Kidney (tissue), 22 donors: ENCODE measurements at places on chromosomes 6 and 20.

DNA sequence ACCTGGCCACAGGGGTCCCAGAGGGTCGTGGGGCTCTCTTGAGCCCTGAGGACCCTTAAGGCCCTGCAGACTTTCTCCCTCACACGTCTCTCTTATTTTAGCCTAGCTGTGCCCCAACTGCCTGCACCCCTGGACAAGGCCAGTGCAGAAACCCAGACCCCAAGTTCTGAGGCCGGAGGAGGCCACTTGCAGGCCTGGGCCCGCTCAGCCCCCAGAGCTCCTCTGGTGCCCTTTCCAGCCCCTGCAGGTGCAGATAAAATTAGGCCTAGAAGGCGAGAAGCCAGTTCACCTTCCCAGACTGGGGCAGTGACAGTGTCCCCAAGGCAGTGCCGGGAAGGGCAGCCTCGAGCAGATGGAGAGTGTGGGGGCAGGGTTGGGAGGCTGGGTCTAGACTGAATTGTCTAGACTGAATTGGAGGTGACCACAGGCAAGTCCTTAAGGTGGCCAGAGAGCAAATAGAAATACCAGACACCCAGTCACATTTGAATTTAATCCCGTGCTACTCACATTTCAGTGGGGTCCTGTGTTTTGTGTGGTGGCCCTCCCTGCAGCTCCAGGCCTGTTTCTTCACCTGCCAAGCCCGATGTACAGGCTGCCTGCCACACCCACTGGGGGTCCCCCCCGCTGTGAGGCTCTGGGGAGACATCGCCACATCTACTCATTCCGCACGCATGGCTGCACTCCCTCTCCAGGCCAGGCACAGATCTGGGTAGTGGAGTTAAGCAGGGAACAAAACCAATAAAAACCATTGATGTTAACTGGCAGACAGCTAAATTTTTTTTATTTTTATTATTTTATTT, 8.6 kb upstream of the IP6K3 start:
- DNase-seq, result no peak

DNA sequence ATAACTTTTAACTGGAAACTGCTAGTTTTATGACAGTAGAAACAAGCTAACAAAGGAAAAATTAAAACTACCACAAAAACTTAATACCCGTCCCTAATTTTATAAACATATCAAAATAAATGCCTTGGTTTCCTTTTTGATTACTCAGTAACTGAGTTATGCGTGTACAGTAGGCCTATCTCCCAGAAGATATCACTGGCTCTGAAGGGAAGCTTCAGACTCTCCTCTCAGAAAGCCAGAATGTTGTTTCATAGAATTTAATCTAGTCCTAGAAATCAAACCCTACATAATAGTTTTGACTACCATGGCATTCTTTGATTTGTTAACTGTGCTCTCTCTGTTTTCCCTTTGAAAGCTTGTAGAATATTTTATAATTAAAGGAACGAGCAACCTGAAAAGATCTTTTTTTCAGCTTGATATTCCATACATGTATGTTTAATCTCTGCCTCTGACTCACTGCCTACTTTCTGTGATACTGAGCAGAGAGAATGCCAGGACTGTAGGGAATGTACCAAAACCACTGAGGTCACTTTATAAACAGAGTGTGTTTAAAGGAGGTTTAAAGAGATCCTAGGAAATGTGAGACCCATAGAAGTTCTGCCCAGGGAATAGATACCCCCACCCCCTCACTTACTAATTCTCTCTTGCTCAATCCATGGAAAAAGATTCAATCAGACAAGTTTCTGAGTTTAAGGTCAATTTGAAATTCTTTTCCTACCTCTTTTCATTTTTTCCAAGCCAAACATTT, 311.5 kb downstream of the HDGFL1 start:
- DNase-seq, result no peak

DNA sequence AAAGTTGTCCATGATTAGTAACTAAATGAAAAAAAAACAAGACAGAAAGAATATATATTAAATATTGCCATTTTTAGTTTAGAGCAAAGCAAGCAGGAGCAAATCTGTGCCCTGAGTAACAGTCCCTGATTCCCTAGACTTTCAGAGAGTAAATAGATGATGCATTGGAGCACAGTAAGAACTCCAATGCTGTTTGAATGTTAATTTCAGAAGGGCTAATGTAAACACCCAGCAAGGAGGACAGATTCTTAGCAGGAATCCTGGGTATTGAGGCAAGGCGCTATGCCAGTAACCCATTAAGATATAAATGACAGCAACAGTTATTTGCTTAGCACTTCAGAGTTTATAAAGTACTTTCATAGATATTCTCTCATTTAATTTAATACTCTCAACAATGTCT, 15.6 kb upstream of the NRSN1 start:
- no peak for DNase-seq

DNA sequence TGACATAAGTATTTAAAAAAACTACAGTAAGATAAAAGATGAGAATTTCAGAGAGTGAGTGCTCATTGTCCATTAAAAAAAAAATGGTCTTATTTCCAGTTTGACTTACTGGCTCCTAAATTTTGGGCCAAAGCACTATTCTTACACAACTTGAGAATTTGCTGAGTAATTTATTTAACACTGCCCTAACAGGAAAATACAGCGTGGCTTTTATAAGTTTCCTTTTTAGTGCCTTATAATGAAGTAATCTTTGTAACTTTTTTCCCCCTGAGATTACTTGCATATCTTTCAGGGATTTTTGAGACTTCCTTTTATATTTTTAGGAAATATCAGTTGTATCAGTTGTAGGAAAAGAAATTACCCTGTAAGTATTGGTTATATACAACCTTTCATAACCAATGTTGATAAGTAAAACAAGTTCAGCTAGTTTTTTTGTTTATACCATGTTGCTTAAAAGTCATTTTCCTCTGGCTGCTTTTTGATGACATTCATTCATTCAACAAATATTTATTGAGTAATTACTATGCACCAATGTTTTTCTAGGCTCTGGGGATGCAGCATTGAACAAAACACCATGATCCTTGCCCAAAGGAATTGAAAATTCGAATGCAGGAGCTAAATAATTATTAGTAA, 106.4 kb upstream of the SGK1 start:
- DNase-seq, result no peak

GRCh38 chr6:151551223-151551857, 57.5 kb downstream of the CCDC170 start:
- DNase-seq, result no peak

GRCh38 chr6:75167851-75168250, 38.0 kb downstream of the COL12A1 start:
- no peak for DNase-seq

DNA sequence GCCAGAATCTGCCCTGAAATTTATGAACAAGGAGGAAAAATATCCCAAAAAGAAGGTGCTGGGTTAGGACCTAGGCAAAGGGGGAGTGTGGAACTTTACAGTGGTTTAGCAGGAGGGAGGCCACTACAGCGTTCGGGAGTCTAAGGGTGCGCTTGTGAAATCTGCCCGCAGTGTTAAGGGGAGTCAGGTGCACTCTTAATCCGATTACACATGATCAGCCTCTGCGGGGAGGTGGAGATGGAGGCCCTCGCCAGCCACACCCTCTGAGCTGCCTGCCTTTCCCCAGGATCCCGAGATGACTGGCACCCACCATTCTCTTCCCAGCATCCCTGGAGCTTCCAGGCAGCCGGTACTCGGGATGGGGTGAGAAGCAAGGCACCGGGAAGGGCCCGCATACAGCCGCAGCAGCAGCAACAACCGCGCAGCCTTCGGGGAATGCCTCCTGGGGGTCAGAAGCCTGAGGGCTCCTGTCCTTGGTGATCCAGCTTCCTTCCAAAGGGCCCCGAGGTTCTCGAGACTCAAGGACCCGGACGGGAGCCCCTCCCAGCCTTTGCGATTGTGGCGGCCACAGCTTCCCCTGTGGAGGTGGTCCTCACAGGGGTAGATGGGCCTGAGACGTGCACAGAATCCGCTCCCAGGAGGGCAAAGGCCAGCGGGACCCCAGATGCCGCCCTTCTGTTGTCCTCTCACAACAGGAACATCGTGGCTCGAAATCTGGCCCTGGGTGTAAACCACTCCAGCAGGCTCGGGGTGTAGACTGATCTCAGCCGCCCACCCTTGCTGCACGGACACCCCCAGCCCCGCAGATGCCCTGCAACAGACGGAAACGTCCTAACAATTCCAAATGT, 57.3 kb upstream of the CST7 start:
- no peak for DNase-seq

DNA sequence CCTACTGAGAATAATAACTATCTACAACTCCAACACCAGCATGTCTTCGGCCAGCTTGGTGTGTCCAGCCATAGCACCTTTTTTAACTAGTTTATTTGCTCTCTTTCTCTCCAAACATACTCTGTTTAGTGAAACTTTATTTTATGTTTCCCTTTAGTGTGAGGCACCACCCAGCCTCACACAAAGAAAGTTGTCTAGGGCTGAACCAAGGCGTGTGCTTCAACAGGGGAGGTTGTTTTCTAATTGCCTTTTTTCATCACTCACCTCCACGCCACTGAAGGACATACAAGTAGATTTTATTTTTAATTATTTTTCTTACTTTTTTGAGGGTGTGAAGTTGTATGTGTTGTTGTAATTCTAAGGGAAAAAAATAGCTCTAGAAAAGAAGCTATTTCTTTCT, 125.6 kb upstream of the MARCKS start:
- DNase-seq, result no peak

DNA sequence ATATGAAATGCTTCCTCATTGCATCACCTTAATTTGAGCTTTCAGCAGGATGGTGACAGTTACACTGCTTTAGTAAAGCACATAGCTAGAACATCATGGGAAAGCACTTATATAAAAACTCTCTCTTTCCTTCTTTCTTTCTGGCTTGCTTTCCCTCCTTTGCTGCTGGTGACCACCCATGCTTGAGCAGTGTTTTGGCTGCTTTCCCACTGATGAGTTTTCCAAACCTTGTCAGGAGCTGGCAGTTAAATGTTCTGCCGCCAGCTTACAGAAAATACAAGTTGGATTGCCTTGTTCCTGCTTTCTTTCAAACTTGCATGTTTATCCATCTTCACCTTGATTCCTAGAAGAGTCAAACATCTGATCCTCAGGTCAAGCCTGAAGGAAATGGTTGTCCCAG, 323.9 kb downstream of the FOXA2 start:
- no peak for DNase-seq

GRCh38 chr6:138403324-138403800, 661 bp upstream of the HEBP2 start:
- DNase-seq, result no peak

- DNase-seq, result no peak
Observed at GRCh38 chr6:38738261-38738660, 23.1 kb downstream of the DNAH8 start.

DNA sequence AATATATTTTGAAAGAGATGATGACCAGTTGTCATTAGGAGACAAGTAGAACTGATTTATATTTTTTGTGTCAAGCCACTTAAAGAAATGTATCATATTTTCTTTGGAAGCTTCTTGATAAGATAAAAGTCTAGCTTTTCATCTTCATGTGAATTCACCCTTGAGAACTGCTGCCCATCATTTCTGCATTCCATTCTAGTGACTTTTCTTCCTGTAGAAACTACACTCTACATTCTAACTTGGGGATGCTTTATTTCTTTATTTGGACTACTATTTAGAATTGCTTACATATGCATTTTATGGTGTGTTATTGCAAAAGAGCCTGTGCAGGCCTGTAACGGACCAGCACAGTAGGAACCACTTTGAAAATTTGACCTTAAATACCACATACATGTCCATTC, 335.0 kb upstream of the KCNQ5 start:
- no peak for DNase-seq

DNA sequence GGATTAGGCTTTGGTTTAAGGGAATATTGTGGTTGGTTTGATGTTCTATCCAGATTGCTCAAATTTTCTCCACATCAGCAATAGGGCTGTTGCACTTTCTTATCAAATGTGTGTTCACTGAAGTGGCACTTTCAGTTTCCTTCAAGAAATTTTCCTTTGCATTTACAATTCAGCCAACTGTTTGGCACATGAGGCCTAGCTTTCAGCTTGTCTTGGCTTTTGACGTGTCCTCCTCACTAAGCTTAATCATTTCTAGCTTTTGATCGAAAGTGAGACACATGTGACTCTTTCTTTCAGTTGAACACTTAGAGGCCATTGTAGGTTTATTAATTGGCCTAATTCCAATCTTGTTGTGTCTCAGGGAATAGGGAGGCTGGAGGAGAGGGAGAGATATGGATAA, 104.8 kb downstream of the FLRT3 start:
- no peak for DNase-seq

DNA sequence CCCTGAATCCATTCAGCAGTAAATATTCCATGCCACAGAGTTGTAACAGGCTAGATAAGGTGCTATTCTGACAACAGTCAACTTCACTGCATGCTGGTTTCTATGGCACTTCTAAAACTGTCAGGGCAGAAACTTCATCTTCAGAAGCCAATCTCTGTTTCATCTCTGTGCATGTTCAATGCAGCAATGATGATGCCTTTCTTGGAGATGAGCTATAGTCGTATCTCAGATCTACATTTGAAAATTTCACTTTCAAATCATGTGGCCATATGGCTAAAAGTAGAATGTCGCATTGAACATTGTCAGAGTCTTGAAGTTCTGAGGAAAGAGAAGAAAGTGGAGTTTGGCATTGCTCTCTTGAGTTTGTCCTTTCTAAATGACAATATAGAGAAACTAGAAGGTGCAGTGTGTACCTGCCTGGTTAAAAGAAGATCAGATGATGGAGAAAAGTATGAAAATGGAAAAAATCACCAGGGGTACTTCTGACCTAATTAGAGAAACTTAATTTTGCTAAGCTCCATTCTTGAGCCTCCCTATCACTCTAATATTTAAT, 49.0 kb upstream of the VSTM2L start:
- DNase-seq, result no peak

GRCh38 chr6:118383924-118384323, 164.2 kb upstream of the PLN start:
- DNase-seq, result no peak

- DNase-seq, result no peak
Observed at GRCh38 chr6:52261229-52261628, 16.9 kb upstream of the IL17F start.

DNA sequence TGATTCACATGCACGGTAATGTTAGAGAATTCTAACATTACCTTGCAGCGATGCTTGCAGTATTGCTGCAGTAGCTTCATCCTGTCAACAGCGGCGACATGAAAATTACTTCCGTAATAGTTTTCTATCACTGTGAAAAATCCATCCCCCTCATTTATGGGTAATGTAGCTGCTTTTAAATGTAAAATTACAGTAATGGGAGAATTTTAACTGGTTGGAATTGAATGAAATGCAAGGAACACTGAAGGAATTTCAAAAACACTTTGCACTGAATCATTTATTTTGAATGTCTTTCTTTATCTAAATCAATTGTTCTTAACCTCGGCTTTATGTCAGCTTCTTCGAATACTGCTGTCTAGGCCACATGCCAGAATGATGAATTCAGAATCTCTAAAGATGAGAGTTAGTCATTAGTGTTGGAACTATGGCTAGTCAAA, 102.4 kb upstream of the HIVEP1 start:
- no peak for DNase-seq
